Left colon (tissue), 2 donors: ENCODE measurements at places on chromosomes 6 and 20. TPM values are rescaled to one million over a fixed set of nuclear protein-coding genes. Genes with fewer than 3 reads are reported as not detected.

Gene TPD52L1
- total RNA-seq, result 11.4 TPM

GRCh38 chr6:73394577-73395354 is at the start of gene DDX43:
DDX43 (plus strand) TSS chr6:73394828; CDS start chr6:73394906, 78 bp downstream.
- peak; percentile 44 for DNase-seq

DNA sequence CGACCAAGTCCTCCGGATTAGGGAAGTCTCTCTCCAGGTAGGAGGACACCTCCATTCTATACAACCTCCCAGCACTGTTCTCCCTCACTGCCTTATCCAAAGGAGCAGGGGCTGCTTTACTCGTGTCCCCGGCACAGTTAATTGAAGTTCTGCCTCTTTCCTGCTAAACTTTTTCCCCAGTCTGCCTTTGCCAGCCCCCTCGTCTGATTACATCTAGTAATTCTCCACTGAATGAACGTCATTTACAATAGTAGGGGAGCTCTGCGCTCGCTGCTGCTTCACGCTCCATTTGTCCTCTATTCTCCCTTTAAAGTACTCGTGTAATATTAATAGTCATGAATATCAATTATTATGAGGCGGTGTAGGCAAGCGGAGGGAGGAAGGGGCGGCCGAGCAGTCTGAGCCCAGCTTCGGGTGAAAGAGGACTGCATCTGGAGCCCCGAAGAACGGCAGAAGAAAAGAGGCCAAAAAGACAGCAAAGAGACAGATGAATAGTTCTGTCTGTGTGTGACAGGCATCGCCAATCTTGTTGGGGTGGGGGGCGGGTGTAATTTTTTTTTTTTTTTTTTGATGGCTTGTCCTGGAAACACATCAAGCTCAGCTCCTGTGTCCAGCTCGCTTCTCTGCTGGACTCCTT is 2.9 kb downstream of the TFAP2B start:
- no peak for DNase-seq

GRCh38 chr6:137290601-137291261 is 71.5 kb upstream of the IFNGR1 start:
- DNase-seq, result no peak

- DNase-seq, result no peak
These were observed 81.1 kb downstream of the STXBP5 start for GRCh38 chr6:147285087-147285855.

GRCh38 chr20:35791821-35792220 is 20.0 kb downstream of the PHF20 start:
- no peak for DNase-seq

Gene HUS1B
- 0.95 TPM for total RNA-seq

GRCh38 chr6:37540390-37540789 is 40.7 kb upstream of the CCDC167 start:
- no peak for DNase-seq
